ENCODE measurements at places on chromosomes 4 and X.

DNA sequence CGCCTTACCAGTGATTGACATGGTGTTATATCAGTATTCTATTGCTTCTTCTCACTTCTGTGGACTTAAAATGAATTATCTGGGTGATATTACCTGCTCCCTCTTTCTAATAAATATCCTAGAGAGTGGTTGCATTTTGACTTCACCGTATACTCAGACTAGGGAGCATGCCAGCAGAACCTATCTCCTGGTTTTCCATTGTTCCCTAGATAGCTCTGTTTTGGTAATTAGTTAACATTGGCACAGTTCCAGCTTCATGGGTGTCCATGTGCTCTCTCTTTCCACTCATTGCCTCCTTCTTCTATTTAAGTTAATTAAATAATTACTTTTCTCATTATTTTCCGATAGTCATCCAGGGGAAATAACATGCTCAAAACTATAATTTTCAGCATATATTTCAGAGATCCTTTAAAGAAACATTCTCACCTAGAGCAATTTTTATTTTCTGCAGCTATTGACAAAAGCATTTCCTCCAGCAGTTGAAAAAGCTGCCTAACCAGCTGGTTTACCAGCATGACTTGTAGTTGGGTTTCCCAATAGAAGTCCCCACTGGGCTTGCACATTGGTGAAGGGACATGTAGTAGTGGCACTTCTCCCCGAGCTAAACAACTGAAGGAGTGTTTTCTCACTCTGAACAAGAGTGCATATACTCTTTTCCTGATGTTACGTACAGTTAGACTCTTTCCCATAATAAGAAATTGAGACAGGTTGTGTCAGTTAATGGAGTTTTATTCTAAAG lies 27.9 kb upstream of the PAPSS1 start:
- DNase-seq = no peak

- DNase-seq = no peak
Observed at GRCh38 chrX:10107483-10107882, 49.3 kb upstream of the CLCN4 start.

DNA sequence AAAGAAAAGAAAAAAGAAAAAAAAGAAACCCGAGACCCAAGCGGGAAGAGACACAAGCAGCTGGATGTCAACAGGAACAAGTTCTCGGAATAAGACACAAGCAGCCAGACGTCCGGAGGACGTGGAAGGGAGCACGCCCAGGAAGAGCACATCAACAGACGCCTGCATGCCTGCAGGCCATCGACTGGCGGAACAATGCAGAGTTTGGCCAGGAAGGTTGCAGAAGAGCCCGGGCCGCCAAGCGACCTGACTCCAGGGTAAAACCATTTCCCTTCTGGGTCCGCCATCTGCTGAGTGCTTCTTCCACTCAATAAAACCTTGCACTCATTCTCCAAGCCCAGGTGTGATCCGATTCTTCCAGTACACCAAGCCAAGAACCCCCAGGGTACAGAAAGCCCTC lies 95.6 kb upstream of the PRR32 start:
- DNase-seq = no peak

GRCh38 chrX:154019633-154020528 lies at the start of gene IRAK1:
Gene IRAK1, minus strand, starts transcription at chrX:154019902. Its CDS starts 90 bp downstream, at chrX:154019812.
- peak; percentile 18 for DNase-seq

GRCh38 chr4:42671431-42672194 lies 14.7 kb upstream of the ATP8A1 start:
- no peak for DNase-seq

GRCh38 chr4:168800926-168801325 lies 209.1 kb downstream of the CBR4 start:
- DNase-seq = no peak

DNA sequence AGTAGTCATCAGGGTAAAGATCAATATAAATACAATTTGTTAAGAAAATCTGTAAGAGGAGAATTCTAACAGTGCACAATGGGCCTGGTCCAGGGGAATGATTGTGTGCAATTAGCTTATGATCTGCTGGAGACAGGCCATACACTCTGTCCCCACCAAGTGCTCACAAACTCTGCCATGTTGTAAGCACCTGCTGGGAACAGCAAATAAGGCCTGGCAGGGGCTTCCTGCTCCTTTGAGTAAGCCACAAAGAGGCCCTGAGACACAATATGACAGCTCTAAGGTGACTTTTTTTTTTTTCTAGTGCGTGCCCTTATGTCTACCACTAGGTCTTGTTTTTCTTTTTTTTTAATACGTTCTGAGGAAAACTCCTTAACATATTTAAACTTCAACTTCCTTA lies 866.3 kb upstream of the PCDH7 start:
- DNase-seq = no peak

DNA sequence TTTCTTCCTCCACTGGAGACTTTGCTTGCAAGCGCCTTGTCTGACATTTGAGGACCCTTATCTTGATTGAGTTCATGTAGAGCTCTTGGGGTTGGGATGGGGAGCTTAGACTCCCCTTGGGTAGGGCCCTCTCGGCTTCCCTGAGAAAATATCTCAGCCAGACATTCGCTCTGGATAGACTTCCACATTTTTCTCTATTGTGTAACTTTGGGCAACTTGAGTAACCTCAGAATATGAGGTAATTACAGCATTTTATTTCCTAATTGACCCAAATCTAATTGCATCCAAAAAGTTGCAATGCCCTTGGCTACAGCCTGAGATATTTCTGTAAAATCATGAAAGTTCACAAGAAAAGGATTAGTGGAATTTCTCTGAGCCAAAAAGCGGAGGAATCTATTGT lies 102.8 kb upstream of the MXRA5 start:
- no peak for DNase-seq

GRCh38 chr4:137408527-137409177 lies 123.6 kb downstream of the PCDH18 start:
- DNase-seq = no peak

DNA sequence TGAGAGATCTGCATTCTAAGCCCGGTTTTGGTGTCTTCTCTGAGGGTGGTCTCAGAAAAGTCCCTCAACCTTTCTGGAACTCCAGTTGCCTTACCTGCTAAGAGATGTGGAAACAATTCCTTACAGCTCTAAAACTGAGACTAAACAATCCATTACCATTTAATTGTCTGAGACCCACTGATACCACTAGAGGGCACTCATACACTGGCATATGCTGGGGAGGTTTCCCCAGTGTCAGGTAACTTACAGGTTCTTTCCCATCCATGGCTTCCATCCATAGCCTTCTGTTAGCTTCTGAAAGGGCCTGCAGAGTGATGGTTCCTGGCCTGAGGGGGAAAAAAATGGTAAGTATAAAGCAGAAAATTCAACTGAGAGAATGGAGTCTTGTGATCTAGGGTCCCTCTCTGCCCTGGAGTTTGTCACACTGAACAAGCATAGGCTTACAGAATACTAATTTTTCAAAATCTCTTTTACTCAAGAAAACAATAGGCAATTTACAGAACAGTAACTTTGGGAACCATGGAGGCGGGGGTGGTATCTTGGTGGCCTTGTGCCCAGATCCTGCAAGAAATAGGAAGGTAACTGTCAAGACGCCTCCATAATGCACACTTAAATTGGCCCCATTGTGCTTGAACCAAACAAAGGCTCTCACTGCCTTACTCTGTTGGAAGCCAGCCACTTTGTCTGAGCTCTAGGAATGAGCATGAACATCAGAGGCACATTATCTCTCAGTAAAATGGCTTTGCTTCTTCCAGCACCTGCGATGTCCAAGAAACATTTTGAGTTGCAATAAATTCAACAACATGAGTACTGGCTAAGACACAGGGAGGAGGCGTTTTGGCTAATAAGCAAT lies 236.1 kb downstream of the OPHN1 start:
- no peak for DNase-seq

- DNase-seq = no peak
Observed at GRCh38 chr4:104494822-104495559, at the start of gene CXXC4. Gene CXXC4, minus strand, starts transcription at chr4:104494894. Its CDS starts 3,092 bp downstream, at chr4:104491802.

DNA sequence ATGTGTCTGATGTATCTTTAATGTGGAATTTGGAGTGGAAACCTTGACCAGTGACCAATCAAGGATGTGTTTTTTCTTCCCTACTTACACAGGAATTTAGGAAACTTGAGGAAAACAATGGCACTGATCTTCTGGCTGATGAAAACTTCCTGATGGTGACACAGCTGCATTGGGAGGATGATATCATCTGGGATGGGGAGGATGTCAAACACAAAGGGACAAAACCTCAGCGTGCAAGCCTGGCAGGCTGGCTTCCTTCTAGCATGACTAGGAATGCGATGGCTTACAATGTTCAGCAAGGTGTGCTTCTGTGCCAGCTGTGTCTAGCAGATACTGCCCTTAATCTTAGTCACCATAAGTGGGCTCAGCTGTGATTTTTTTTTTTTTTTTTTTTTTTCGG lies 12.6 kb downstream of the TAF1 start:
- no peak for DNase-seq

DNA sequence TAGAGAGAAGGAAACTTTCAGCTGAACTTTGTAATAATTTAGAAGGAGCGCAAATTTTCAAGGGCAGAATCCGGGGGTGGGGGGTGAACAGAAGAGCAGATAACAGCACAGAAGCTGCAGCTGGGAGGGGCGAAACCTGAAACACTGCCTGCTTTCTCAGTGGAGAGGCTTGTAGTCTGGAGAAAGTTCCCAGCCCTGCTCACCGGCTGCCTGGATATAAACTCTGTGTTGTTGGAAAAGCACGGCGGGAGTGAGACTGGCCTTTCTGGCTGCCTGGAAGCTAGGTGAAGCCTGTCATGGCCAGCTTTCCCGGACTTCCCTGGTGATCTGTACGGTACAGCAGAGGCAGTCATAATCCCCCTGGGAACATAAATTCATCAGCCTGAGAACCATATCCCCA lies 1352.1 kb upstream of the DIAPH2 start:
- DNase-seq = no peak

DNA sequence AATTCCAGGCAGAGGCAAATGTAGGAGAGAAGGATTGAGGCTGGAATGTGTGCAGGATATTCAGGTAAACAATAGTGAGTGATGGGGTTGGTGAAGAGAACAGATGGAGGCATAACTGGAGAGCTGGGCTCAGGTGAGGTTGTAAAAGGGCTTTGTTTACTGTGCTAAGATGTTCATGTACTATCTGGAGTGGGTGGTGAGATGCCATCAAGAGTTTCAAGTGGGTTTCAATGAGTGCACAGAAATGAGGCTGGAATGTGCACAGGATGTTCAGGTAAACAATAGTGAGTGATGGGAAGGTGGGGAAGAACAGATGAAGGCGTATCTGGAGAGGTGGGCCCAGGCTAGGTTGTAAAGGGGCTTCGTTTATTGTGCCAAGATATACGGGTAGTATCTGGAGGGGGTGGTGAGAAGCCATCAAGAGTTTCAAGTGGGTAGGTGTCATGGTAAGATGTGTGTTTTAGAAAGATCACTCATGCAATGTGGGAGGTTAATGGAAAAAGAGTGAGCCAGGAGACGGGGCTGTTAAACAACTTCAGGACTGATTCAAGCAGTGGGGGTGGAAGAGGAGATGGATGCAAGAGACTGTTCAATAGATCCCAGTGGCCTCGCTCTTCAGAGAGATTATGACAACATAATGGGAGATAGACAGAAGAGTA lies 25.4 kb upstream of the NMU start:
- no peak for DNase-seq

DNA sequence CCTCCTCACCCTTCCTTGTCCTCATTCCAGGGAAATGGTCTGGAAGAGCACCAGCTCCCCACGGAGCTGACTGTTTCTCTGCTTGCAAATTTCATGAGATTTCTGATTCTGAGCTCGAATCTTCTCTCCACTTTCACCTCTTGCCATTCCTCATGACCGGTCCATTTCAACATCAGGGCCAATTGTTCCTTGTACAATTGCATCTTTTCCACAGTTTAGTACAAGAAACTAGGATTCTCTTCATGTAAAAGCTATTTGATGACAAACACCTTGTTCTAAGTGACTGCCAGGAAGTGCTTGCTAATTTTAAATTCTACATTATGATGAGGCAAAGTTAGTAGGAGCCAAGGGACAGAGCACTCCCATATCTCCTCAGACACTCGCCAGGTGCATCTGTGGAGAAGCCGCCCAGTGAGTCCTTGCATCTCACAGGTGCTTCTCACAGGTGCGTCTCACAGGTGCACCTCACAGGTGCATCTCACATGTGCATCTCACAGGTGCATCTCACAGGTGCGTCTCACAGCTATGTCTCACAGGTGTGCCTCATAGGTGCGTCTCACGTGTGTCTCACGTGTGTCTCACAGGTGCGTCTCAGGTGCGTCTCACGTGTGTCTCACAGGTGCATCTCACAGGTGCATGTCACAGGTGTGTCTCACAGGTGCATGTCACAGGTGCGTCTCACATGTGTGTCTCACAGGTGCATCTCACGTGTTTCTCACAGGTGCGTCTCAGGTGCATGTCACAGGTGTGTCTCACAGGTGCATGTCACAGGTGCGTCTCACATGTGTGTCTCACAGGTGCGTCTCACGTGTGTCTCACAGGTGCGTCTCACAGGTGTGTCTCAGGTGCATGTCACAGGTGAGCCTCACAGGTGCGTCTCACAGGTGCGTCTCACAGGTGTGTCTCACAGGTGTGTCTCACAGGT lies 3.0 kb upstream of the PDE6B start:
- no peak for DNase-seq

DNA sequence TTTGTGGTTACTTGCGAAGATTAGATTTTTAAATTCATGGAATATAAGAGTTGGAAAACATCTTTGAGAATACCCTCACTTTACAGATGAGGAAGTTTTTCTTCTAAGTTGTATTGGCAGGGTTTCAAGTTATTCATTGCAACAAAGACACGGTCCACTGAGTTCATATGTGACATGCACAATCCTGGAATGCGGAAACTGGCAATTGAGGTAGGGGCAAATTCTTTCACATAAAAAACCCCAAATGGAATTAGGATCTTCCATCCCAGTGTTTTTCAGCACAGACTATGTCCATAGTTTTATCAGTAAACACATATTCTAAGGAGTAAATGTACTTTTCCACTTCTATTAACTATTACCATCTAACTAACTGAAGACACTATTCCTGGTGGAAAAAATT lies 81.8 kb upstream of the NAP1L5 start:
- no peak for DNase-seq

DNA sequence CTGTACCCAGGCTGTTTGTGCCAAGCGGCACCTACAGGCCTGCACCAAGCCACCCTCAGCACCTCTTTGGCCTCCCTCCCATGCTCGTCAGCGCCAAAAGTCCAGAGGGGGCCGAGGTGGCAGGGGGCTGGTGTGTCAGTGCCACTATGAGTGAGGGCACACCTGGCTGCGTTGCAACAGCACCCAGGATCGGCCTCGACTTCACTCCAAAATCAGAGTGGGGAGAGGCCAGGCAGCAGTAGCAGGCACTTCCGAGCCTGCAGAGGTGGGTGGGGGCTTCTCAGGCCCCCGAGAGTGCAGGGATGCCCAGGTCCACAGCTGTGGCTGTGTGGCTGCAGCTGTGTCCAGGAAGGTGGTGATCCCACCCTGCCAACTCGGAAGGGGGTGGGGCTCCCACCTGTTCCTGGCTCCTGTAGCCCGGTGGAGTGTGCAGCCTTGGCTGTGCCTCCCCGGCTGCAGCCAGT lies 58.5 kb downstream of the PPA2 start:
- no peak for DNase-seq
